Liver (tissue), 10 donors: ENCODE measurements at places on chromosomes 6 and 20.
A peak's percentile ranks its signal among the peaks of the same experiment; 100 is the strongest.

DNA sequence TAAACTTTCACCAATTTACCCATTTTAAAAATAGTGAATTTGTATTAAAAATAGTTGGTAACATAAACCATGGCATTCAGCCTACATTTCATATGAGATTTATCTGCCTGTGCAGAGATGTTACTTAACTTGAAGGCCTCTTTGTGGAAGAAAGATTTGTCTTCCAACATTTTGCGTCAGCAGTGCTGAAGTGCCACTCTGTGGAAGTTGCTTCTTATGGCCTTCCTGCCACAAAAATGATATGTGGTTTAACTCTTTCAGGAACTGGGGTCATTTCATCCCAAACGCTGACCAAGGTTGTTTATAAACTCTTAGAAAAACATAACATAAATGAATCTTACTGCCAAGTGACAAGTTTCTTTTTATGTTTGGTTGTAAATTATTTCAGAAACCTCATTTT, 246.8 kb downstream of the ARID1B start:
- DNase-seq: no peak

DNA sequence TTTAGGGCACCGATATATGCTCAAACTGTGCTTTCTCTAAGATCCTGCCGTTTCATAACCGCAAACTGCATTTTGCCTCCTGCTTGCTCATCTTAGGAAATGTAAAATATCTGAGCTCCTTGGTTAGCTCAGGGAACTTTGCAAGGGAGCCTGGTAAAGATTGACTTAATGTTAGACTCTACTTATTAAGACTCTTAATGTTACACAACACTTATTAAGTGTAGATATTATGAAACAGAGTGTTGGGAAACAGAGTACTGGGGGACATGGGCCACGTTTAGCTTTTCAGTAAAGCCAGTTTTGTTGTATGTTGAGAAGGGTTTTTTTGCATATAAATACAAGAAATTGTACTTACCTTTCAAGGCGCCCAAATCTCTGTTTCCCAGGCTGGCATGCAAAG, 1.9 kb downstream of the LTV1 start:
- DNase-seq: no peak

- peak; percentile 44 for DNase-seq
Measured at GRCh38 chr6:125587666-125588632, 161.5 kb upstream of the HEY2 start.

GRCh38 chr6:169669147-169669546, 32.7 kb downstream of the WDR27 start:
- no peak for DNase-seq

GRCh38 chr6:168671028-168671862, 230.3 kb downstream of the SMOC2 start:
- DNase-seq: peak; percentile 20

DNA sequence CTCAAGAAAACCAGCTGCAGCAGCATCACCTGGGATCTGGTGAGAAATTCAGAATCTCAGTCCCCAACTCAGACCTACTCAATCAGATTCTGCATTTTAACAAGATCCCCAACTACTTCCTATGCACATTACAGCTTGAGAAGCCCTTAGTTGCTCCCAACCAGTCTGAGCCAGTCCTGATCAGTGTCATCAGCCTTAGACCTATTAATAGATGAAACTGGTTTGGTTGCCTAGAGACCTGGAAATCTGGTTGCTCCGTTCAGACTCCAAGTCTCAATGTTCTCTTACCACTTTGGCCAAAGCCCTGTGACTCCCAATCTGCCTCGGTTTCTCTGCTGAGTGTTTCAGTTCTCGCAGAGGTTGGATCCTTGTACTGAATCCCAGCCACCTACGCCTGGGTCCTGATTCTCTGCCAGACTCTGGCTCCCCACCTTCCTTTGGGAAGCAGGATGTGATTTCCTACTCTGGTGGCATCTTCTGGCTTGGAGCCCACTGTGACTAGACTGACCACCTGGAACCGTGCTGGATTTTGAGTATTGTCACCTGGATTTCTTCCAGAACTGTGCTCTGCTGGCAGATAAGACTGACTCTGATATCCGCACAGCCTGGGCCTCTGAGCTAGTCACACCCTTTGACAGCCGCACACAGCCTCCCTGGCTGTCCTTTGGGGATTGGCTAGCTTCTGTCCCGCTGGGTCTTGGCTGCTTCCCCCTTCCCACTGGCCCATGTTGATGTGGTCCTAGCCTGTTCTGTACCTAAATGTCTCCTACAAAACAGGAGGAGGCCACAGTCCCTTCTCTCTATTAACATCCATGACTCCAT, 20.3 kb upstream of the ATXN1 start:
- no peak for DNase-seq

- DNase-seq: no peak
Measured at GRCh38 chr6:67888886-67889681, 746.0 kb upstream of the ADGRB3 start.

- no peak for DNase-seq
Measured at GRCh38 chr20:61722146-61722678, 343.5 kb downstream of the TAF4 start.

GRCh38 chr6:47094241-47094925, 52.3 kb upstream of the ADGRF1 start:
- DNase-seq: no peak

DNA sequence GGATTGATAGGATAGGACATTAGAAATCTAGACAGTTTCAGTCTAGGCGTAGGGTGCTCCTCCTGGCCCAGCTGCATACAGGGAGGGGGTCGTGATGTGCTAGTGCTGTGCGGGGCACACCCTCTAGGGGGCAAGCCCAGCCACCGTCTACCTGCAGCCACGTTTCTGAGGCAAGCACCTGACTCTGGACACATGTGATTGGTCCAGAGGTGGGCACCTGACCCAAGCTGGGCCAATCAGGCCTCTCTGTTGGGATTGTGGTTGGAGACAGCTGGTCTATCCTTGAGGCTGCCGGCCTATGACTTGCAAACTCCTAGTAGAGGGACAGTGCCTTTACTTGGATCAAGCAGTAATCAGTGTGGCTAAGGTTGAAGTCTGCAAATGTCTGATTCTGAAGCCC, 317.1 kb downstream of the BMP7 start:
- DNase-seq: no peak

- DNase-seq: no peak
Measured at GRCh38 chr20:46332373-46333160, 24.3 kb upstream of the CDH22 start.

- DNase-seq: no peak
Measured at GRCh38 chr6:104958178-104959025, 1.5 kb downstream of the LIN28B start.

- DNase-seq: no peak
Measured at GRCh38 chr6:144853603-144854002, 568.5 kb downstream of the UTRN start.

DNA sequence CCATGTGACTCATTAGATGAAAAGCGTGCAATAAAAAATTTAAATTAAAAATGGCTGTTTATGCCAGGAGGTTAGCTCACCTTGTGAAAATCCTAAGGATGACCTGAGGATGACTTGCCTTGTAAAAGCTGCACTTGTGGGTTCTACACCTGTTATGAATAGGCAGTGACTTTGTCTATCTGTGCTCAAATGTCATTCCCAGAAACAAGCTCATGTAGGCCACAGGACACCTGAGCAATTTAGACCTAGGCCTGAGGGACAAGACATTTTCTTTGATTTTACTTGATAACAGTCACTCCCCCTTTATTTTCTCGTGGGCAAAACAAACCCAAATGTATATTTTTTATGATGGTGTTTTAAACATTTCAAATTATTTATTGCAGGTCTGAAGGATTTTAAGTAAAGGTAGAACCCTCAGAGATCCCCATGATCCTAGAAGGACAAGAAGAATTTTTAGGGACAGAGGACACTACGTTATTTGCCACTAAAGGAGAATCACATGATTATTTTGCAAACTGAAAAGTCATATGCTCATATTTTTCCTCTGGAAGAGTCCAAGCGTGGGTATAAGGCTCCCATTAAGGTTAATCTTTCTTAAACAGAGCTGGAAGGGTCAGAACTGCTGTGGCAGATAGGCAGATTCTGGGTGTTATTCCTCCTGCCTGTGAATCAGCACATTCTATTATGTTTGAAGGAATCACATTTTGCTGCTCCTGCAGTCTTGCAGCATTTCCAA, 277.5 kb upstream of the MAN1A1 start:
- no peak for DNase-seq

DNA sequence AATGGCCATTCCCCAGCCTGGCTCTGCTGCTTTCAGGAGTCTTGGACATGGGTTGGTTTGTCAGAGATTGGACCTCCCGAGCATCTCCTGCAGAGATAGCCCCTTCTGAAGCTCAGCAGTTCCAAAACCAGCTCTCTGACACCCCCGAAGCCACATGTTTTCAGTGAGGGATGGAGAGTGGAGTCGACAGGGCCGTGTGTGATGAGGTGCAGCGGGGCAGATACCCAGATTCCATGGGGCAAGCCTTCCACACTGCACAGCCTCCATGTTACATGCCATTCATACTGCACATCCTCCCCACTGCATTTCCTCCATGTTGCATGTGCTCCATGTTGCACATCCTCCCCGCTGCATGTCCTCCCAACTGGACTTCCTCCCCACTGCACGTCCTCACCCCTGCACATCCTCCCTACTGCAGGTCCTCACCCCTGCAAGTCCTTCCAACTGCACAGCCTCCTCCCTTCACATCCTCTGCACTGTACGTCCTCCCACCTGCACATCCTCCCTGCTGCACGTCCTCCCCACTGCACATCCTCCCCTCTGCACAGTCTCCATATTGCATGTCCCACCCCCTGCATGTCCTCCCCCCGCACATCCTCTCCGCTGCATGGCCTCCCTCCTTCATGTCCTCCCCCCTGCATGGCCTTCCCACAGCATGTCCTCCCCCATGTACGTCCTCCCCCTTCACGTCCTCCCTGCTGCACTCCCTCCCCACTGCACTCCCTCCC, 112.2 kb downstream of the SYNDIG1 start:
- DNase-seq: peak; percentile 16

DNA sequence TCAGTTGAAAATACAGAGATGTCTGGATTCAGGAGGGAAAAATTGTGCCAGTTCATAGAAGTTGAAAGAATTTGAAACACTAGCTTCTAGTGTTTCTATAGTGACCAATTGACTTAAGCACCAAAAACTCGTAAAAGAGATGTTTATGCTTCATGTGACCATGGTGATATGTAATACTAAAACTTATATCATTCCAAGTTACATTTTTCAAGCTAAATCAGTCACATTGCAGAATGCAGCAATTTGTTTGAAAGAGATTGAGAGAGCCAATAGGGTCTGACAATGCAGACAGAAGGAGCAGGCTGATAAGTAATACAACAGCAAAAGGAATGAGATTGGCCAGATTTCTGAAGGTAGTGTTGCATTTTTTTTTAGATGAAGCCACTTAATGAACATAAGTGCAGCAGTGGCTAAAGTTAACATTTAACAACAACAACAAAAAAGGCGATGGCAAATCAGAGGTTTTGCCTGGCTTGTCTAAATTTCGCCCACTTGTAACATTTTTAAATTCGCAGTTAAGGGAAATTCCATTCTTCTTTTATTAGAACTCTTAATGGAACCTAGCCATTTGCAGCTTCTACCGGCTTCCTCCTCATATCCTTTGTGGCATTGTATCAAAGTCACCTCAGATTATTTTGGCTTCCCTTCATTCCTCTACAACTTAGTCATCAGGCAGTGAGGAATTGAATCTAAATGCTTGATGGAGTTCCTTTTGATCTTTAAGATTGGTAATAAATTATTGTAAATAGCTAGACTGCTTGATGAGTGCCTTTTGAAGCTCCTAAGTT, 484.0 kb upstream of the SOX4 start:
- no peak for DNase-seq

- DNase-seq: no peak
Measured at GRCh38 chr6:141437011-141437410, 695.7 kb upstream of the GJE1 start.

GRCh38 chr6:112204350-112204706, 50.0 kb downstream of the LAMA4 start:
- no peak for DNase-seq

DNA sequence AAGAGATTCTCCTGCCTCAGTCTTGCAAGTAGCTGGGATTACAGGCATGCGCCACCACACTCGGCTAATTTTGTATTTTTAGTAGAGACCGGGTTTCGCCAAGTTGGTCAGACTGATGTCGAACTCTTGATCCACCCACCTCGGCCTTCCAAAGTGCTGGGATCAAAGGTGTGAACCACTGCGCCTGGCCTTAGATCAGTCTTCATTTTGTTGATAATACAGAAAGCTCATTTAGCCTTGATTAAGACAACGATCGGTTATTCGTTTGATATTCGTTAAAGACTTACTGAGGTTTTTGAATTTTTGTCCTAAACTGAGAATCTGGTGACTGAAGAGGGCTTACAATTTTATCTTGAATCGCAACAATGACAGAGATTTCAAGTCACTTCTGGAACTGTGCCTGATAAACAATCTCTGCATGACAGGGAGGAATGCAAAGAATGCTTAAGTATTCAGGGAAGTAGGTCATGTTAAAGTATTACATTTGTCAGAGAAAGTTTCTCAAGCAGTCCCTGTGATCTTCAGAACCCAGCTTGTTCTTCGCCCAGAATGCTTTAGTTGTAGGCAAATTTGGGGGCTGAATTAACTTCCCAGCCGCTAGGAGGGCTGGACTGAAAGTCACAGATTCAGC, 14.8 kb downstream of the AKAP12 start:
- no peak for DNase-seq

DNA sequence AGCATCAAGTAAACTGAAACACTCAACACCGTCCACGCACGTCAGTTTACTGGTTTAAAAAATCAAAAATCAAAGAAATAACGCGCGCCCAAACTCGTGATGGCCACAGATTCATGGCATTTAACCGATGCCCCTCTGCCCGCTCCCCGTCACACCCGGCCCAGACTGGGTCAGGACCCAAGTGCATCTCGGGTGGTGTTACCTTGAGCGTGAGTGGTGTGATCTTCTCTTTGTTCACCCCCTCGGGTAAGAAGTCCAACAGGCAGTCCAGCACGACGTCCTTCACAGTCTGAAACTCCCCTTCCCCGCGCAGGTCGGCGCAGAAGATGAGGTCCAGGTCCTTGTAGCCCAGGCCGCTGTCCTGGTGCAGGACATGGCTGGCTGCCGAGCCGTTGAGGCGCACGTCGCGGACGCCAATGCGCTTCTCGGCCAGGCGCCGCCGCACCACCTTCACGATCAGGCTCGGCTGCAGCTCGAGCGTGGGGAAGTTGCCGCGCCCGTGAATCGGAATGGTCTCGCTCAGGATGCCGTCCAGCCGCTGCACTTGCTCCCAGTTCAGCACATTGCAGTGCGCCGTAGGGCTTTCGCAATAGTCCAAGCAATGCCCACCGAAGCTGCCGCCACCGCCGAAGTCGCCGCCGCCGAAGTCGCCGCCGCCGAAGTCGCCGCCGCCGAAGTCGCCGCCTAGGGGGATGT, 945 bp downstream of the TENT5A start:
- DNase-seq: peak; percentile 63

DNA sequence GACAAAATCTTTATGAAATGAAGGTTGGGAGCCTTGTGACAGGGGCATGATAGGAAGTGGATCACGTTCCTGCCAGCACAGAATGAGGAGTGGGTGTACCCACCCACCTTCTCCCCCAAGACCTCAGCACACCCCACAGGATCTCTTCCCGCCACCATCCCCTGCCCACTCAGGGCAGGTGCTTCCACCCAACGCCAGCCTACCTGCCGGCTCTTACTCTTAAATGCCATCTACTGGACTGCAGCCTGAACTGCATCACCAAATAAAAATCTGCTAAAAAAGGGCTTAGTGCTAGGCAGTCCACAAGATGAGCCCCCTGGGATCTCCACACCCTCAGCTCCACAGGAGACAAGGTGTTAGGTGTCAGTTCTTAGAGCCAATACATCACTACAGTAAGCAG, 20.6 kb downstream of the DTNBP1 start:
- DNase-seq: no peak

GRCh38 chr6:108029226-108029921, 45.2 kb downstream of the OSTM1 start:
- no peak for DNase-seq

GRCh38 chr6:33132081-33132524, 56.3 kb downstream of the HLA-DPB1 start:
- no peak for DNase-seq

- no peak for DNase-seq
Measured at GRCh38 chr20:46936415-46937156, 41.9 kb downstream of the EYA2 start.
